Jurkat, Clone E6-1 (cell line): ENCODE measurements at places on chromosomes 11 and 22.

GRCh38 chr11:20661850-20662249, 7.5 kb upstream of the NELL1 start:
- no peak for DNase-seq

- DNase-seq = no peak
Observed at GRCh38 chr11:34423300-34423699, 15.4 kb upstream of the CAT start.

GRCh38 chr11:120525261-120526171, 14.0 kb downstream of the GRIK4 start:
- DNase-seq = no peak

DNA sequence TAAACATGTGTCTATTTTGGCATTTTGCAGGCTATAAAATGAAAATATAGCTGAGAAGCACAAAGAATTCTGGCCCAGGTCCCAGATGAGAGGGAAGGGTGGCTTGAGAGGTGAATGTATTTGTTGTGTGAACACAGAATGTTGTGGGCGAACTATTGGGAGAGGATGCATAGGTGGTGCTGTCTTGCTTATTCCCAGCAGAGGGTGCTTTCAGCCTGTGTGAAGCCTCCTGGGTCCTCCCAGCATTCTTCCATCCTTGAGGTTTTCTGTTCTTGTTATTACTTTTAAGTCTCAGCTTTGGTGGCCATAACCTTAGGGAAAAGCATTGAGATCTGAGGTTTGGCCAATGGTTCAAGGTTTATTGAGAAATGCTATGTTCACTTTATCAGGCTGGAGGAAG, 108.7 kb upstream of the SNX19 start:
- peak; percentile 6 for DNase-seq

DNA sequence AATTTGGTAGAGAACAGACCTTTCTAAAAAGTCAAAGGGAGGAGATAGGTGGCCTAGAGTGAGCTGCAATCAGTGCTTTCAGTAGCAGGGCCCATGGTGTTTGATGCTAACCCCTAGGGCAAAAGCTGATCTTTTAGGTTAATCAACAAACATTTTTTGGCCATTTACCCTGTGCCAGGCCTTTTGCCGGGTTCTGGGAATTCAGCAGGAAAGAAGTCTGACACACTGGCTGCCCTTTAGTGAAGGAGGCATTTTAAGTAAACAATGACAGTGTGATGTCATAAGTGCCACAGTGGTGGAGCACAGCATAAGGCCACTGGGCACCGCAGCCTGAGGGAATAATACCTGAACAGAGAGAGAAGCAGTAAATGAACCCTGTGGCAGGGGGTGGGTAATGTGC, 29.0 kb downstream of the C22orf31 start:
- no peak for DNase-seq

- peak; percentile 64 for DNase-seq
Observed at GRCh38 chr11:64620381-64620971, 29.5 kb downstream of the SLC22A12 start.

DNA sequence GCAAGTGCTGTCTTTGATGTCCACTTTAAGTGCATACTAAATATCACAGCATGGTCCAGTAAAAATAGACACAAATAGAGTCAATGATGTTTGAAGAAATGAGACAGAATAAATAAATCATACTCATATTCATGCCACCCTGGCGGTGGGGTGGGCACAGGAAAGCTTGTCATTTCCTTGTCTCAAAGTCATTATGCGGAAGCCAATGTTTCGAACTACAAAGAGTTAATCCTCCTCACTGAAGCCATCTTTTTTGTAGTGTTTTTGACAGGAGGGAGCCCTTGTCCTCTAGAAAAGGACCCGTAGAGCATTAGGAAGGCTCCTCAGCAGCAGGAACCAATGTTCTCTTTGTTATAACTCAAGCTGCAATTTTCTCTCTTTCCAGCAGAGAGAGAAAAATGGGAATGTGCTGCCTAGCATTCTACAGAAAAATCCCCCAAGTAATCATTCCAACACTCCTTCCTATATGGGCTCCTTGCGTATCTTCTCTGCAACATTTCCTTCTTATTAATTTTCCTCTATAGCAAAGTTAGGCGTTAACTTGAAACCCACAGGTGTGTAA, 30.6 kb downstream of the SC5D start:
- DNase-seq = no peak

GRCh38 chr11:106001304-106002012, 20.6 kb downstream of the MSANTD4 start:
- no peak for DNase-seq

DNA sequence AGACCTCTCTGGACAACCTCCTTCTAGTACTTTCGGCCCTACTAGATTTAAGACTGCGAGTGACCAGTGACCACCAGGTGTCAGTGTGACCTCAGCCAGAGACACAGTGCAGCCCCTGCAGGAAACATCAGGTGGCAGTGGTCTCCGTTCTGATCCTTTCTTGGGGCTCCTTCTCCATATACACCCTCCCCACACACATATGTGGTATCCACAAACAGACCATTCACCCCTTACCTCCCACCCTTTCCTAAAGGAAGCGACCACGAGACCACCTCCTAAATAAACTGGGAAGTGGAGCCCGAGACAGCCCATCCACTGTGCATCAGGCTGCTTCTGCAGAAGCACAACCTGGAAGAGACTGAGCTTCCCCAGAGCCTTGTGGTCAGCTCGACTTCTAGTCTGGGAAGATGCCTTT, 38.5 kb upstream of the CYP2D6 start:
- DNase-seq = peak; percentile 67

DNA sequence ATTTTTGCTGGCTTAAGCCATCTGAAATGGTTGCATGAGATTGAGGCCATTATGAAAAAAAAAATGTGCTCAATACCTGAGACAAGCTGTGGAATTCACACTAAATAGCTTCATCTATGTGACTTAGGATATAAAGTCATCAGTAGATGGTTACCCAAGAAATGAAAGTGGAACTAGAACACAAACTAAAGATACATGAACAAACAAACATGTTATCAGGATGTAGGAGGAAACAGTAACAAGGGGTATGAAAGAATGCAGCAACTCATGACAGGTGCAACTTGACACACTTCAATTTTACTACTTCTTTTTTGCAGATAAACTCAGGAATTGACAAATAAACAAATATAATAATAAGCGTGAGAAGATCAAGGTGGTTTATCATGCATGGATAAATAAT, 155.0 kb downstream of the WT1 start:
- DNase-seq = no peak

DNA sequence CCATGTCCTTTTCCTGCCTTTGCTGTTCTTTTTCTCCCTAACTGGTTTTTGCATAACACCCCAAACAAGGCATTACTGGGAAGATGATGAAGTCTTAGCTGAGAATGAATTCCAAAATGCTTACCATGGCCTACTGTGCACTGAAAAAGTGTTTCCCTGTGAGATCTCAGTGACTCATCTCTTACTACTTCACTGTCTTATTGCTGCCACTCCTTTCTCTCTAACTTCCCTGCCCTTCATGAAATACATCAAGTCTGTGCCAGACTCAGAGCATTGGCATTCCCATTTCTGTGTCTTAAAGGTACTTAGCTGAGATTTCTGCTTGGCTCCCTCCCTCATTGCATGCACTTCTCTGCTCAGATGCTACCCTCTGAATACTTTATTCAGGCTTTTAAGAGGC, 49.1 kb upstream of the MUC15 start:
- DNase-seq = no peak

GRCh38 chr22:39279170-39279850, 34.5 kb upstream of the PDGFB start:
- no peak for DNase-seq

DNA sequence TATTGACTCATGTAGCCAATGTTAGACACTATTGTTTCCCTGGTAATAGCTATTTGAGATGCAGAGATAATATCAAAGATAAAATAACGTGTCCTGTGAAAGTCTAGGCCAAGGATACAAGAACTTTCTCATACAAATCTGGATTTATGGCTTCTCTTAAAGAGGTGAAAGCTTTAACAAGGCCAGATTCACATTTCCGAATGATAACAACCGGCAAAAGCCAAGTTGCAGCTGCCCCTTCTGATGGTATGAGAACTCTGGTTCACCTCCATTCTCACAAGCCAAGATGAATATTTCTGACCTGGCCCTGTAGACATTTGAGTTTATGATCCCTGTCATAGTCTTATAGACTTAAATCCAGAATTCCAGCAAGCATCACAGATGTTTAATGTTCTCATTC, 230.4 kb upstream of the ZC3H12C start:
- DNase-seq = no peak

- peak; percentile 15 for DNase-seq
Observed at GRCh38 chr22:46537225-46537945, at the start of gene CELSR1. Gene CELSR1 (minus strand): TSS chr22:46537620. CDS start chr22:46537170, 450 bp downstream.

DNA sequence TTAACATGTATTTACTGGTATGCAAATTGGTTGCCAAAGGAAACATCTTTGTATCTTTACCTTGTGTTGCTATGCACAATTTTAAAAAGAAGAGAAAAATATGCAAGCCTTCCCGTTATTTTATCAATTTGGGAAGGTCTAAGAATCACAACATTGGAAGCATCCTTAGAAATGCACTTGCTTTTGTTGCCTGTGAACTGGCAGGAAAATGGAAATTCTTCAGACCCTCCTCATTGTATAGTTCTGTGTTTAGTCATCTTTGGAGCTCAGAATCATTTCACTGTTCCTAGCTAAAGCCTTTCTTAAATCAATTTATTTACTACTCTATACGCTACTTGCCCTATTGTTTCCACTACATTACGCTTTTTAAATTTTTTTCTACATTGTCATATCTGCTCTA, 574.5 kb downstream of the DLG2 start:
- DNase-seq = no peak

- no peak for DNase-seq
Observed at GRCh38 chr11:121578251-121578976, 125.6 kb upstream of the SORL1-AS1 start.

- DNase-seq = no peak
Observed at GRCh38 chr22:18110194-18110953, at the start of gene TUBA8. Gene TUBA8 (plus strand): TSS chr22:18110809. CDS start chr22:18110866, 57 bp downstream.
